Body of pancreas (tissue), 4 donors: ENCODE measurements at places on chromosomes 3 and 15. TPM values are rescaled to one million over a fixed set of nuclear protein-coding genes. Genes with fewer than 3 reads are reported as not detected.

The PLSCR2 gene
- total RNA-seq, result not detected

The ABTB1 gene
- total RNA-seq, result 34.0 TPM

The MAP6D1 gene
- total RNA-seq, result 7.0 TPM

The STAB1 gene
- total RNA-seq, result 50.4 TPM

The RIOX2 gene
- 22.1 TPM for total RNA-seq

The CD200 gene
- total RNA-seq, result 2.0 TPM

DNA sequence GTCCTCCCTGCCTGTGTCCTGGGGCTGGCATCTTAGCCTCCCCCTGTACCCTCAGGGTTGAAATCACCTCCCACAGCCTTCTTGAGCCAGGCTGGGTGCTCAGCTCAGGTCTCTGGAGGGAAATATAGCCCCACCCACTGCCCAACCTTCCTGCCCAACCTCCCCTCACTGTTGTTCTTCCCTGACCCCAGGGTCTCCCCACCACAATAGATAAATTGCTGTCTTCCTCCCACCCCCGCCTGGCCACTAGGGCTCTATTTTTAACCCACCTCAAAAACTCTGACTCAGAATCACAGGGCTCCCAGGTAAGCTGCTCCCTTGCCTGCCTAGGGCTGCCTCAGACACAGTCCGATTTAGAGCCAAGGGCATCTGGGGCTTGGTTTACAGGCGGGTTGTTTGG, 15.0 kb downstream of the HCN4 start:
- DNase-seq, result no peak

GRCh38 chr15:98592136-98592535, 56.2 kb upstream of the IGF1R start:
- no peak for DNase-seq

- DNase-seq, result peak; percentile 25
Measured at GRCh38 chr15:75578173-75578947, 755 bp downstream of the PTPN9 start.

- DNase-seq, result peak; percentile 9
Measured at GRCh38 chr3:100603469-100603868, 5.9 kb upstream of the ADGRG7 start.

DNA sequence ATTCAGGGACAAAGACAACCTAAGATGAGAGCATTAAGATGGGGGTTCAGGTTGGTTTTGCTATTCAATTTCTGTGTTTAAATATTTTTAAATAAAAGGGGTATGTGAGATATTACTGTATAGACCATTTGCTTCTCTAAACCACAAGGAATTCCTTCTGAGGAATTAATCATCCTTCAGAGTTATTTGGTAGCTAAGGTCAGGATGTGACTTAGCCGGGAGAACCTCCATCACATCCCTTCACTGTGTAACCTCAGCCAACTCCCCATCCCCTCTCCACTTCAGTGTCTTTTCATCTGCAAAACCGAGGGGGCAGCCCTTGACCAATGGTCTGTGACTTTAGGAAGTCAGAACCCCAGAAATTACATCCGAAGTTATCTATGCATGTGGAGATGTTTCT, 48.7 kb upstream of the SKOR1 start:
- no peak for DNase-seq

DNA sequence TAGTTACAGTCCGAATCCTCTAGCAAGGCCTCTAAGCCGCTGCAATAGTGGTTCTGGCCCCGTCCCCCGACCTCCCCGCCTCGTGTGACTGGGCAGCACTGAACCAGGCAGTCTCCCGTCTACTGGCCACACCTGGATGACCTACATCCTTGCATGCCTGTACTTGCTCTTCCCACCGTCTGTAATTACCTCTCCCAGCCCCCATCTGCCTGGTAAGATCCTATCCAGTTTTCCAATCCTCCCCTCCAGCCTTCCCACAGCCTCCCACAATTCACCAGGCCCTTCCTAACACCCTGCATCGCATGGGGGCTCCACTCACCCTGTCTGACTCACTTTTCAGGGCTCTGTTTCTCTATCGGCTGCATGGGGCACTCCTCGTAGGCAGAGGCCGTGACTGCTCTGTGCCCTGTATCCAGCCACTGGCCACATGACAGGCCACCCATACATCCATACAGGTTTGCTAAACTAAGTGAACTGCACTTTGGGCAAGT, 32.8 kb downstream of the XXYLT1 start:
- no peak for DNase-seq

GRCh38 chr3:41065340-41065739, 134.0 kb upstream of the CTNNB1 start:
- no peak for DNase-seq

DNA sequence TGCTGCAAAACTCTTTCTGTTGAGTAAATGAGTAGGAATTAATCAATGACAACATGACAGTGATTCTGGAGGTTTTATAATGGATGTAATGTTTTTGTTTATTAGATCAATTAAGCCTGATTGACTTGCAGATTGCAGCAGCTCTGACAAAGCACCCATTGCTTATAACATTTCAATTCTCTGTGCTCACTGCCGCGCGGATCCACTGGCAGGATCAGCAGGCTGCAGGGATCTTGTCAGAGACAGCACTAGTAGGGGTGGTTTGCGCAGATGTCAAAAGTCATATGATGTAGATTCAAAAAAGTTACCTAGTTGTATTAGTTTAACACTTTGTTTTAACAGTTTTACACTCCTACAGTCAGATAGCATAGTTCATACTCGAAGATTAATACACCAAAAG, 93.4 kb downstream of the MBNL1 start:
- no peak for DNase-seq

DNA sequence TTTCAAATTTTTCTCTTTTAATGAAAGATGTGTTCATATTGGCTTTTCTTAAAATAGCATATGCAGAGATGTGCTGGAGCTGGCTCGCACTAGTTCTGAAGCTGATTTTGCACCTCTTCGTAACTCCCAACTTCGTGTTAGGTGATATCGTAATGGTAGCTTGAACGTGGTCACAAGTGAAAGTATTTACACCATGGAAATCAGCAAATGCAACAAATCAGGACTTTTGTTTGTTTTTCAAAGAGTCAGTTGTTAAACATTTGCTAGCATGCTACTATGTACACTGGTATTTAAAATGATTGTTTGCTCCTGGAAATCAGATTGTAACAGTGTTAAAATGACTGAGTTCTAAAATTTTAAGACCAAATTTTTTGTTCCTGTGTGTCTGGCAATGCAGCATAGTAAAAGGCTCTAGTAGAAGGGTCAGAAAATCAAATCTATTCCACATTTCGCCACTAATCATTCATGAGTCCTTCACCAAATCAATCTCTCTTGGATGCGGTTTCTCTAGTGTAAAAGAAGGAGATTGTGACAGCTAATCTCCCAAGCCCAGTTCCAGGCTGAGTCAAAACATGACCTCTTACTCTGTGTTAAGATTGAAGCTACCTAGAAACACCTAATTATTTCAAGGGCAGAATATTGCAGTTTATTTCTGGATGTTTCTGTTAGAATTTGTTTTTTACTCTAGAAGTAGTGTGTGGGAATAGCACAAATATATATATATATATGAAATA, 34.3 kb upstream of the CMC1 start:
- DNase-seq, result no peak

- DNase-seq, result peak; percentile 49
Measured at GRCh38 chr3:109532257-109533216, 195.2 kb upstream of the DPPA4 start.

DNA sequence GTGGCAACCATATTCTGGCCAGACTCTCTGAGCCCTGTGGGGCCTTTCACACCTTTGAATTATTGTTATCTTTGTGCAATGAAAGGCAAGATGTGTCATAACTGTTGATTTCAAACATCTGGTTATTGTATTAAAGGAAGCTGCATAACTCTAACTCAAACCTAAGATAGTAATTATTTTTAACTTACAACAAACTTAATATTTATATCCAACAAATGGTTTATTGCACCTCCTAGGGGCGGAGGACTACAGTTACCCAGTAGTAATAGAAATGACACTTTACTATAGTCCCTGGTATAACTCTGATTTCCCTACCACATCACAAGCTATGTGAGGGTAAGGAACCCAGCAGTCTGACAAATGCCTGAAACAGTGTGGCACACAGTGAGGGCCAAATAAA, 363.9 kb upstream of the SUCLG2 start:
- no peak for DNase-seq
